ENCODE measurements at places on chromosomes 3 and 15. TPM values are rescaled to one million over a fixed set of nuclear protein-coding genes. Genes with fewer than 3 reads are reported as not detected.

DNA sequence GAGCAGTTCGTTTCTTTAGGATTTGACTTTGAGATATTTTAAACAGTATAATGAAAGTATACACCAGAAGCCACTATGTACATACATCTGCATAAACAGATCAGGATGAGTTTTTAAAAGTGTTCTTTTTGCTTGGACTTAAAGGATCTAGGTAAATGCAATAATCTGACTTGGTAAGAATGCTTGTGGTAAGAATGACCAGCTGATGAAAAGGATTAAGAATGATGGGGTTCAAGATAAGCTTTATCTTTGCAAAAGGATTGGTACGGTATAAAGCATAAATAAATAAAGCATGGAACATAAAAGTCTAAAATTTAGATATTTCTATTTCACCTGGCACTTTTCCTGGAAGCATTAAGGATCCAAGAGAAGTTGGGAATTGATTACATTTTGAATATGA lies 9.8 kb upstream of the MME start:
- no peaks in the 10 kb centered on the region for H3K36me3 ChIP-seq
- no peaks in the 10 kb centered on the region for H3K4me1 ChIP-seq
- no peak overlapping the region for H3K27ac ChIP-seq
- no peak for DNase-seq
- H3K4me3 ChIP-seq, result no peak overlapping the region
- no peaks in the 10 kb centered on the region for H3K27me3 ChIP-seq

GRCh38 chr3:53134631-53135232 lies 4.5 kb upstream of the RFT1 start:
- H3K27ac ChIP-seq, result no peak overlapping the region
- peaks cover 9% of the 10 kb centered on the region for H3K4me1 ChIP-seq
- DNase-seq, result peak; percentile 68
- no peaks in the 10 kb centered on the region for H3K27me3 ChIP-seq

- H3K27ac ChIP-seq, result no peak overlapping the region
- H3K4me3 ChIP-seq, result no peak overlapping the region
- H3K36me3 ChIP-seq, result no peaks in the 10 kb centered on the region
These were observed 142.2 kb downstream of the NR2F2 start for GRCh38 chr15:96472681-96473080.

The AZI2 gene
- 59.8 TPM for total RNA-seq

The PPIP5K1 gene
- total RNA-seq, result 30.7 TPM

The SQOR gene
- 65.6 TPM for total RNA-seq
